Stimulated activated CD4-positive, alpha-beta T cell treated with anti-CD3 and anti-CD28 coated beads, Interleukin-12 subunit alpha, Interleukin-12 subunit beta, amount 100 ng/mL, for 48 hours (primary cell): ENCODE measurements at places on chromosomes 1 and 21.

DNA sequence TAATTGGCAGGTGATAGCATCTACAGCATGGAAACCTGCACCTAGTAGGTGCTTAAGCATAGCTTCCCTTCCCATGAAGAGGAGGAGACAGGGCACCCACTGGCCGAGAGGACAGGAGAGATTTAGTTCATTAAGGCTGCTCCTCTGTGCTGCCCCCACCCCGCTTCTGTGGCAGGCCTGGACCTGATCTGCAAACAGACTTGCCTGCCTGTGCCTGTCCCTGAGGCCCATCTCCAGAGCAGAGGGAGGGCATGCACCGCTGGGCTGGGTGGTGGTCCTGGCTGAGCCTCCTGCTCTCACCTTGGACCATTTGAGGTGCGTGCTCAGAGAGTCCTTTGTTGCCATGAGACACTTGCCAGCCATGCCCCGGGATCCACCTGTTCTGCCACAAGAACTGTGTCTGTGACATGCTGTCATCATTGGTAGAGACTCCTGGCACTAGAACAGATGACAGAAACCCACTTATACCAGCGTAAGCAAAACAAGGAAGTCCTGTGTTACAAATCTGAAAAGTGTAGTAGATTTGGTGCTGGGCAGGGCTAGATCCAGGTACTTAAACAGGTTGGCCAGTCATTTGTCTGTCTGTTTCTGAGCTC lies 55.6 kb downstream of the PTPRF start:
- DNase-seq, result no peak

DNA sequence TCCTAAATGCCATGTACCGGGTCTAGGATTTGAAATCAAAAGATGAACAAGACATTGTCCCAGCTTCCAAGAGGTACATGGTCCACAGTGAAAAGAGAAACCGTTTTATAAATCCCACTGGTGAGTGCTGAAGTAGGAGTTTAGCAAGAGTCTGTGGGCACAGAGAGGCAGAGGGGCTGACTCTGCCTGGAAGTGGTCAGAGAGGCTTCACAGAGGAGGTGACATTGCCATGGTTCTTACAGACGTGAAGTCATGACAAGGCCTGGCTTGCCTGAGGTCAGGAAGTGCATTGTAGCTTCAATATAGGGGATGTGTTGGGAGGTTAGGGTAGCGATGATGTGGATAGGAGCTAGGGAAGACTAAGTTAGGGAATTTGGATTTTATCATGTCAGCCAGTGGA lies 28.4 kb downstream of the MAPKAPK2 start:
- no peak for DNase-seq

GRCh38 chr1:64004451-64005025 lies 198.9 kb upstream of the UBE2U start:
- DNase-seq, result no peak

GRCh38 chr1:111958851-111959250 lies 30.6 kb downstream of the KCND3 start:
- DNase-seq, result no peak

DNA sequence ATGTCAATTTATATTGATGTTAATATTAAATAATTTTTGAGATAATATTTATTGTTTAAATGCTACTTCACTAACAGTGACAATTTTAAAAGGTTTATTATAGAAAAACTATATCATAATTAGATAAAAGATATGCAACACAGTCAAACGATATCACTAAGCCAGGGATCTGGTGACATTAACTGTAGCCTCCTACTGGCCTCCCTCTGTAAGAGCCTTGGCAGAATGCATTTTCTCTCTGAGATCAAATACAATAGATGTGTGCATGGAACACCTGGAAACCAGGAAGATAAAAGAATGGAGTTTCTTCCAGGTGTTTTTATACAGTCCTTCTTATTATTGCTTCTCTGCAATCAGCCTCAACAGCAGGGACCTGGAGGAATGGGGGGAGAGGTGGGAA lies 1762.1 kb downstream of the BRINP3 start:
- no peak for DNase-seq

- no peak for DNase-seq
These were observed 9.5 kb downstream of the PLXNA2 start for GRCh38 chr1:208234721-208235120.

DNA sequence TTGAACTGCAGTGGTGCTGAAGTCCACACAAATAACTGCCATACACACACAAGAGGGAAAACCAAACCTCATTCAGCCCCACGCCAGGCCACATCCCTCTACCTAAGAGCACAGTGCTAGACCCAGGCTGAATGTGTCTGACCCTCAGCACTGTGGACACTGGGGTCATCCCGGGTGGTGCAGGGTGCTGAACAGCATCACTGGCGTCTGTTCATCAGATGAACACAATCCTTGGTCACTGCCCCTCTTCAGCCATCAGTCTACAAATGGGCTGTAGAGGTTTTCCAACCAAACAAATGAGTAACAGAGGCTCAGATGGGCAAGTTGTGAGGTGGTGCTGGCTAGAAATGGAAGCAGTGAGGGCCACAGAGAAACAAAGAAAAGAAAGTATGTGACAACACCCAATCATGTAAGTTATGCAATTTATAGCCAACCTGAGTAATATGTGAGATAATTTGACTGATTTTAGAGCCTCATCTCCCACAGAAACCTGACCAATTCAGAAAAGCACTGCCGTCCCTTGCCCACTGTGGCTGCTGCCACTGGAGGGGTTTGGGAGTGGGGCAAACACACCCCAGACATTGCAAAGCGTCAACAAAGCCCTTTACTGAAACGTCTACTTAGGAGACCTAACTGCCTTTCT lies 27.9 kb downstream of the GNB1 start:
- DNase-seq, result no peak

- DNase-seq, result no peak
These were observed 247.7 kb upstream of the PTBP2 start for GRCh38 chr1:96473791-96474434.
